ENCODE measurements at places on chromosomes 3 and 15.

DNA sequence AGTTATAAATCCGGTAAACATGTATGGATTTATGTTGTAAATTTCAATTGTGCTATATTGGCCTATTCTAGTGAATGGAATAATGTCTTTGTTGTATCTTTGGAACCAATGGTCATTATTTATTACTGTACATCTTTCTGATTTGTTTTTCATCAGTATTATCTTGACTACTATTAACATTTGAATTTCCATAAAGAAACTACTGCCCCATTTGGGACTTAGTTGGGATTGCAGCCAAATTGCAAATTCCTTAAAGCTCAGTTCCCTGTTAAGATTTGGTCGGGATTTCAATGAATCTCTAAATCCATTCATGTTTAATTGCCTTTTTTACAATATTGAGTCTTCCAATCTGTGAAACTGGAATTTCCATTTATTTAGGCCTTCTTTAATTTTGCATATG lies 822.4 kb upstream of the CADM2 start:
- no peaks in the 10 kb centered on the region for H3K4me1 ChIP-seq
- no peak overlapping the region for H3K27ac ChIP-seq
- H3K4me3 ChIP-seq, result no peak overlapping the region
- no peaks in the 10 kb centered on the region for H3K36me3 ChIP-seq

DNA sequence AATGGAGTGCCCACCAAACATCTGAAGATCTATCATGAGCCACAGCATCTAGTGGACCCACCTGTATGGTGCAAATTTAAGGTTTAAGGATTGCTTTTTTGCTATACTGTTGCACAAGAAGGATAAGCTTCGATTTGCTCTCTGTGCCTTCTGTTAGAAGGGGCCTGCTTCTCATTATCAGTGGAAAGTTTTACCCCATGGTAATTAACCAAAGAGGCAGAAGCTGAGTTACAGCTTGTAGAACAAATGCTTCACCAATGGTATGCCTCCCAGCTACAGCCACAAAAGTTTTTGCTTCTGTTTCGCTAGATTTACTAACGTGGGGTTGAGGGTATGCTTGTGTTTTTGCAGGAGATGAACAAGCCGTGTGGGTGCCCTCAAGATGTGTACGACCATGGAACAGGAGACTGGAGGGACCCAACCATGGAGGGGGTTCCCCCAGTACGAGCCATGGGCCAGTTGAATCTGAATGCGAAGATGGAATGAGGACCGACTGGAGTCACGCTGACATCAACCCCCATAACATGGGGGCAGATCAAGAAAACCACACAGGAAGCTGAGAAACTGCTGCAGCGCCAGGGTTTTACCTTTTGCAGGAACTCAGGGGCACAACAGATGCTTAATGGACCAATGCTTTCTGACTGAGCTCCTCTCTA lies 43.5 kb downstream of the ACAD9 start:
- H3K4me1 ChIP-seq, result no peaks in the 10 kb centered on the region
- H3K36me3 ChIP-seq, result no peaks in the 10 kb centered on the region
- DNase-seq, result no peak
- H3K4me3 ChIP-seq, result no peak overlapping the region

DNA sequence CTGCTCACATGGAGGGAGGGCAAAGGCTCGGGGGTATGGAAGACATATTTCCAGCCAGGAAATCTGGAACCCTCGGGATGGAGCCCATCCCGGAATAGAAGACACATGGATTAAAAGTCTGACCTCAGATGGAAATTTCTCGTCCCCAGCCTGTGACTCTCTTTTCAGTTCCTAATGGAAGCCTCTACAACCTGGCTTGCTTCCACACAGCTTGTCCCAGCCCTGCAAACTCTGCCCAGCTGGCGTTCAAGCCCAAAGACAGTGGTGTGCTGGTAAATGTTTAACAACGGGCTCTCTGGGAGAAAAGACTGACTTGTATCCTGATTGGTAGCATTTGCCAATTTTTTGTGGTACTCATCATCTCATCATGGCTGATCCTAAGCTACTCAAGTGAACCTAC lies 35.6 kb upstream of the TLE3 start:
- no peak overlapping the region for H3K27ac ChIP-seq
- H3K4me1 ChIP-seq, result peaks cover 4% of the 10 kb centered on the region
- no peaks in the 10 kb centered on the region for H3K36me3 ChIP-seq
- H3K27me3 ChIP-seq, result peaks cover 38% of the 10 kb centered on the region
- no peak for DNase-seq

GRCh38 chr15:22799902-22800301 lies 13.5 kb downstream of the NIPA1 start:
- no peak overlapping the region for H3K4me3 ChIP-seq
- peaks cover 5% of the 10 kb centered on the region for H3K36me3 ChIP-seq
- DNase-seq, result no peak
- no peak overlapping the region for H3K27ac ChIP-seq
- H3K27me3 ChIP-seq, result no peaks in the 10 kb centered on the region

GRCh38 chr3:39415983-39416382 lies 9.5 kb downstream of the RPSA start:
- H3K4me1 ChIP-seq, result peaks cover 4% of the 10 kb centered on the region
- H3K27ac ChIP-seq, result no peak overlapping the region
- H3K4me3 ChIP-seq, result no peak overlapping the region
- peaks cover 34% of the 10 kb centered on the region for H3K36me3 ChIP-seq
- H3K27me3 ChIP-seq, result no peaks in the 10 kb centered on the region

DNA sequence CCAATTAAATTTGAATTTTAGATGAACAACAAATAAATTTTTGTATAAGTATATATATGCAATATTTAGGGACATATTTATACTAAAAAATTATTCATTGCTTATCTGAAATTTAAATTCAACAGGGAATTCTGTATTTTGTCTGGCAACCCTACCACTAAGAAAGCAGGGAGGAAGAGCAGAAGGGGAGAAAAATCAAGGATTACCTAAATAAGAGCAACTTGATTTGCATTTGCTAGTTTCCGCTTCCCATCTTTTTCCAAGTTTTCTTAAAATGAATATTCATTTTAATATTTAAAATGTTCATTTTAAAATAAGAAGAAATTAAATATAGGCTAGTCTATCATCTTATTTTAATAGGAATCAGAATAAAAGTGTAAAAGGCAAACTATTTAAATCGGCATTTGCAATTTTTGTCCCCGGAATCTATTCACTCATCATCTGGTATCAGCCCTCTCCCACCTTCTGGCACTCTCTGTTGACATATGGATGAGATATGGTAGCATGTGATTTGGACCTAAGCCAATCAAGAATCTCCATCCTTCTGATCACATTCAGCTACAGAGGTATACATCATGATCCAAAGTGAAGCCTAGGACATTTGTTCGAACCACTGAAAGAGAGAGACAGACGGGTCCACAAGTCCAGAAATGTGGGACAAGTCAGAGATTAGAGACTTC lies 82.6 kb downstream of the TRANK1 start:
- no peaks in the 10 kb centered on the region for H3K27me3 ChIP-seq
- H3K27ac ChIP-seq, result no peak overlapping the region

- no peak overlapping the region for H3K4me3 ChIP-seq
- no peak overlapping the region for H3K27ac ChIP-seq
- DNase-seq, result no peak
- H3K4me1 ChIP-seq, result no peaks in the 10 kb centered on the region
Observed at GRCh38 chr3:117084277-117084676, 374.7 kb downstream of the TUSC7 start.

DNA sequence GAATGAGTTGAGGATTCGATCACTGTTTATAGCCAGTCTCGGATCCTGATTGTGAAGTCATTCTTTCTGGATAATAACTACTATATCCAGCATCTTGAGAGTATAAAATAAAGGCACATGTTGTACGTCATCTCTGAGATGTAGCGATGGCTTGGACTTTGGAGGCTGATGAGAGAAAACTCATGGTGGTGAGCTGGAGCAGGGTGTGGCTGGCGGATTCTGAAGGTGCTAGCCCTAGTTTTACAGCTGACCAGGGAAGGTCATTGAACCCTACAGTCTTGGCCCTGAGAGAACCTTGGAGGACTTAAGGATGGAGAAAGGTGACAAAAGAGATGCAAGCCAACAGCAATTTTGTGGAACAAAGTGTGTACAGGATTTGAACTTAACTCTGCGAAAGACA lies 153.8 kb downstream of the IGF1R start:
- no peaks in the 10 kb centered on the region for H3K27me3 ChIP-seq
- H3K36me3 ChIP-seq, result no peaks in the 10 kb centered on the region
- H3K4me1 ChIP-seq, result peaks cover 28% of the 10 kb centered on the region
- peak overlapping the region; percentile 0 for H3K27ac ChIP-seq
- no peak overlapping the region for H3K4me3 ChIP-seq

- peaks cover 1% of the 10 kb centered on the region for H3K4me1 ChIP-seq
- DNase-seq, result peak; percentile 19
- no peaks in the 10 kb centered on the region for H3K36me3 ChIP-seq
- no peak overlapping the region for H3K4me3 ChIP-seq
- H3K27me3 ChIP-seq, result no peaks in the 10 kb centered on the region
- no peak overlapping the region for H3K27ac ChIP-seq
Observed at GRCh38 chr15:41150279-41150678, 34.2 kb upstream of the INO80 start.

DNA sequence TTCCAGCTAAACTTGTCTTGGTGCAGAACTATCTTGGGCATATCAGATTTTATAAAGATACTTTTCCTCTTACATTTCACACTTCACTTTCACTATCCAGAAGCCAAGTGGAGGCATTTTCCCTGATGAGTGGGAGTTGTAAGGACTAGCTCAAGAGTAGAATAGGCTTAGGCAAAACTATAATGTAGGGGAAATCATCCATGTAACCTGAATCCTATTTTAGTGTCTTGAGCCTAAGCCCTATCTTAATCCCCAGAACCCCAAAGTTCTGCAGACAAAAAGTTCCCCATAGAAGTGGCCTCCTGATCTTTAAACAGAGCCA lies 42.2 kb upstream of the CD47 start:
- peak; percentile 57 for DNase-seq
- H3K27me3 ChIP-seq, result no peaks in the 10 kb centered on the region
- H3K36me3 ChIP-seq, result no peaks in the 10 kb centered on the region
- peak overlapping the region; percentile 9 for H3K27ac ChIP-seq

DNA sequence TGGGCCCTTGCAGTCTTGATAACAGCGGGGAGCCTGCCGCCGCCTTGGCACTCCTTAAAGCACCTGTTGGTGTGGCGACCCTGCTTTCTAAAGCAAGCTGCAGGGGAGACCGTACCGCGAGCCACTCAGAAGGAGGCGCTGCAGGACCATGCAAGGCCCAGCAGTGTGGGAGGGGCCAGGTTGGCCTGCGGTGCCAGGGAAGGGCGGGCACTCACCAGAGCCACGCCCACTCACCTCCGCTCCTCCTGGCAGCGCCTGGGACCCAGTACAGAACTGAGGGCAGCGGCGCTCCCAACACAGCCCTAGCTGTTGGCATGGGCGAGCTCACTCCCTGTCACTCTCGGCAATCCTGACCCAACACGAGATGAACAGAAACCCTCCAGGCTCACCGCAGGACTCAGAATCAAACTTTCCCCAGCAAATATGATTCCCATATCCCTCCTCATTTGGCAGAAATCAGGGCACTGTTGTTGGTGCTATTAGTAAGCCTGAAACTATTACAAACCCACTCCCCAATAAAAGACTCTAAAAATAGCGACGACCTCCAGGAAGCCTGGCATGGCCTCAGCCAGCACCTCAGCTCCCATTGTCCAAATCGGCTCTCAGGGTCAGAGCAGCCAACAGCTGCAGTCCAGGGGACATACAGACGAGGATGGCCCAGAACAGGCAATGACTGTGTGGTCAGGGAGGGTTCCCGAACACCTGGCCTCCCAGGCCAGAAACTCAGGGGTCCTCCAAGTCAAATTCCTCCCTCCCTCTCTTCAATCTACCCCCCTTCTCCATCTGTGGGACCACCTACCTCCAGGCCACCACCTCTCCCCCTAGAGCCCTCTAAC lies 77.2 kb downstream of the TBC1D2B start:
- peak; percentile 66 for DNase-seq
- no peak overlapping the region for H3K27ac ChIP-seq
- peaks cover 37% of the 10 kb centered on the region for H3K4me1 ChIP-seq

DNA sequence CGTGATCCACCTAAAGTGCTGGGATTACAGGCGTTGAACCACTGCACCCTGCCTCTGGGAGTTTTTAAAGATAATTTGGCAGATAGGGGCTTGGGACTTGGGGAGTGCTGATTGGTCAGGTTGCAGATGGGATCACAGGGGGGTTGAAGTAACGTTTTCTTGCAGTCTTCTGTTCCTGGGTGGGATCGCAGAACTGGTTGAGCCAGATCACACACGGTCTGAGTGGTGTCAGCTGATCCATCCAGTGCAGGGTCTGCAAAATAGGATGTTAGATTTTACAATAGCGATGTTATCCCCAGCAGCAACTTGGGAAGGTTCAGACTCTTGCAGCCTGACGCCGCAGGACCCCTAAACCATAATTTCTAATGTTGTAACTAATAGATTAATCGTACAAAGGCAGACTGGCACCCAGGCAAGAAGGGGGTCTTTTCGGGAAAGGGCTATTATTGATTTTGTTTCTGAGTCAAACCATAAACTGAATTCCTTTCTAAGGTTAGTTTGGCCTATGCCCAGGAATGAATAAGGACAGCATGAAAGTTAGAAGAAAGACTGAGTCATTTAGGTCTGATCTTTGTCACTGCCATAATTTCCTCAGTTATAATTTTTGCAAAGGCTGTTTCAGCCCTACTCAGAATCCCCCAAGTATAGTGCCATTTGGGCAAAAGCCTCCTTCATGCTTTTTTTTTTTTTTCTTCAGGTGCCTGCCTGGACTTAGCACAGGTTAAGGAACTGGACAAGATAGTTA lies 1.5 kb upstream of the CA12 start:
- no peak overlapping the region for H3K4me3 ChIP-seq
- no peak overlapping the region for H3K27ac ChIP-seq
- no peaks in the 10 kb centered on the region for H3K36me3 ChIP-seq
- no peaks in the 10 kb centered on the region for H3K27me3 ChIP-seq
- no peak for DNase-seq
- peaks cover 28% of the 10 kb centered on the region for H3K4me1 ChIP-seq
